ENCODE measurements at places on chromosomes 4 and X.

DNA sequence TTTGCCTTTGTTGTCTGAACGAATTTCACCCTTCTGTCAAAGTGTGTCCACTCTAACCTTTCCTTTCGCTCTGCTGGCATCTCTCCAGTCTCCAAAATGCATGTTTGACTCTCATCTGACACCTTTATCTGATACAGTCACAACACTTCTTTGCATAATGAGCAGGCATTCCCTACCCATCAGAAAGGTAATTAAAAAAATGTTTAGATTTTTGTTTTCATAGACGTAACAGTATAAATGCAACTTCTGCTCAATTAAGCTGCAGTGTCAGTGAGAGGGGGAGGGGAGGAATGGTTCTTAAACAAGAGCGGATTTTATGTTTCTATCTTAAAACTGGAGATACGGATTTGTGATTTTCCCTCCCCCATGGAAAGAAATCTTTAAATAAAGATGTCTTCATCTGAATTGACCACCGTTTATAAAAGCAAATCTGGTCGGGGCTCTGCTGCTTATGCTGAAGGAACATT lies 70.2 kb downstream of the CXXC4 start:
- DNase-seq, result no peak

DNA sequence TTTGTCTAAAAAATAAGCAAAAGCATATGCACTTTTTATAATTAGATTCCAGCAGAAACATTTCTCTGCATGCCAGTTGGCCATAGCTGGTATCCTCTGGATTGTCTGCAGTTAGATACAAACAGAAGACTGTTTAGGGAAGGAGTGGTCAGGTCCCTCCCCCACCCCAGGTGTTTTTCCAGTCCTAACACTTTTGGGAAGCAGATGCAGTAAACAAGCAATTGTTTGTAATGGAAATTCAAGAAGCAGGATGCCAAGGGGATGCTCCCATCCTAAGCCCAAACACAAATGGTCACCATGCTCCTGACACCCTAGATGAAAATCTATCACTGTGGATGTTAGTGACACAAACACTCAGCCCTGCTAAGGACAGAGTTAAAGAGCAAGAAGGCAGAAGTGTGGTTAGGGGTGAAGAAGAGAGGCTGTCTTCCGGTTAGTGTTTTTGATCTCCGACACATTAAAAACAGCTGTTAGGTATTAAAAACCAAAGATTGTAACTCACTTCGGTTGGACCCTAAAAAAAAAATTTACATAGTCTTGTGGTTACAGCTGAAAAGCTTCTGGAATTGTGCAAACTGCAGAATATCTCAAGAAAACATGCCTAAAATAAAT lies 7.9 kb downstream of the LEF1 start:
- DNase-seq, result no peak

DNA sequence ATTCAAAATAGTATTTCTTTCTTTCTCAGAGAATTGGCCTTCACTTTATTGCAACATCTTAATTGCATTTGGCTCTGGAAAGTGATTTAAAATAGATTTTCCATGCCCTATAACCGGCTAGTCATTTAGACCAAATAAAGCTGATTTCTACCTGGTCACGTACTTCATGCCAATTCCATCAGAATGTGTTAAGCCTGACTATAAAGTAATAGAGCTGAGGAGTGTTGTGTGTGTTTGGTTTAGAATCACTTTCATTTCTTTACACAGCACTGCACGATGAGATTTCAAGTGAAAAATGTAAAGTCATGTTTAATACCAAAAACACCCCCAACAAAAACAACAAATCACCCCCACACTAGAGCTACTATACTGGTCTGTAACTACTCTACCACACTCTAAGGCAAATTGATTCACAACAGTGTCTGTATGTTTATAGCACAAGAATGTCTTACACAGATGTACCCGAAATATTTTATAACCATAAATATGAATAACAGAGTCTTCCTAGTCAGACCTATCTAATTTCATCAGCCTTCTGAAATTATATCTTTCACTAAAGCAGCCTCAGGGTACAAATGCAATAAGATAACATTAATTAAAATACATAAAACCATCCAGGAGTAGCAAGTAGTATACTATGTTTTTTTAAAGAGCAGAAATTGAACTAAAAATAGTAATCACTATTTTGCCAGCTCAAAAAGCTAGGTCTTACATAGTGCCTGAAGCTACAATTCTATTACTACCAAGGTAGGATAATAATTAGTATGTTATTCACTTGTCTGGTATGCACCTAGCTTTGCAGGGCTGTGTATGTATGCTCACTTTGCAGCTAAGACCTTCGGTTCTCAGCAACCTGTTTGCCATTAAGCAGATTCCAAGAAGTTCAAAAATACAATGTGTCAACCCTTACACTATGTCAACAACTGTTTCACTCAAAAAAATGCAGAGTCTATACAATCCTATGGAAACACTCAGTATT lies 28.4 kb downstream of the APBB2 start:
- DNase-seq, result no peak

DNA sequence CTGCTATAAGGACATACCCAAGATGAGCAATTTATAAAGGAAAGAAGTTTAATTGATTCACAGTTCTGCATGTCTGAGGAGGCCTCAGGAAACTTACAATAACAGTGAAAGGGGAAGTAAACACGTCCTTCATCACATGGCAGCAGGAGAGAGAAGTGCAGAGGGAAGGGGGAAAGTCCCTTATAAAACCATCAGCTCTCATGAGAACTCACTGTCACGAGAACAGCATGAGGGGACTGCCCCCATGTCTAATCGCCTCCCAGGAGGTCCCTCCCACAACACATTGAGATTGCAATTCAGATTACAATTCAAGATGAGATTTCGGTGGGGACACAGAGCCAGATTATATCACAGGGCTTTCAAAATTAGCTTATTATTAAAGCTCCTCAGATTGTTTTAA lies 209.5 kb upstream of the PPP3CA start:
- no peak for DNase-seq

DNA sequence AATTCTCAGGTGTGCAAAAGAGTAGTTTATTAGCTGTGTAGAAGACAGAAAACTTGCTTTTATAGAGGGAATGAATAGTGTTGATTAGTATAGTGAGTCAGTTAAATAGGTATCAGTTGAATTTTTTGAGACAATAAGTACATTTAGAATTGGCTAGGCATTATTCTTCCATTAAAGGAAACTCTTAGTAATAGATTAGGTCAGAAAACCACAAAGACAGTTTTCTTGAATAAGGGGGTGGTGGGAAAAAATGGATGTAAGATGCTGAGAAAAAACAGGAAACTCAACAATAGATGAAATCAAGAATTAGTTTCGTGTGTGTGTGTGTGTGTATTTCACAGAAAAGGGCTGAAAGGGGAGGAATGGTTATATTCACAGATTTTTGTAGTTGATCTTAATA lies 16.8 kb downstream of the CD38 start:
- no peak for DNase-seq

DNA sequence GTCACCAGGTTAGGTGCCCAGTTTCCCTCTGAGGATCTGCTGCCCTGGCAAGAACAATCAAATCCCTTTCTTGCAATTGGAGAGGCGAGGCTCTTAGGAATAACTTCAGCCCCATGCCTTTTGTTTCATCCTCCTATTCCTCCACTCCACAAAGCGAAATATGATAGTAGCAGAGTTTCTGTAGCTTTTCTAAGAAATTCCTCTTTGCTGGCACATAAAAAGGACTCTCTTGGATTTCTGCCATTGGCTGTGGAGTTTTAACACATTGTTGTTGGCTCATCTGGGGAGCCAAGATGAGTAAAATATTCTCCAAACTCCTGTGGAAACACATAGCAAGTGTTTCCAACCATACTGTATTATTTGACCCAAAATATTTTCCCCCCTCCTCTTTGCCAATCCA lies 11.0 kb upstream of the ADGRG2 start:
- DNase-seq, result no peak

DNA sequence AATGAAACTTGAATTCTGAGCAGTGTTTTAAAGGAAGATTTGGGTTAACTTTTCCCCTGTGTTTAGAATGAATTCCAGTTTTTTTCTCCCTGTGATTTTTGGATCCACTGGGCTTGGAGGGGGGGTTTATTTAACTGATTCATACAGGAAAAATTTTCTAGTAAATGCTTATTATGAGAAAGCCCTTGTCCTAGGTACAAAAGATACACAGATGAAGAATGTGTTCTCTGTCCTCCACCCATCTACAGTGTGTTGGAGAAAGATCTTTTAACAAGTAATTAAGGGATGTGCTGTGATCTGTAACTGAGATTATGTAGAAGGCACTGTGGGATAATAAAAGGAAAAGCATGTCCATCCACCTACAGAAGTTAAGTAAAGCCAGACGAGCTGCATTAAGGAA lies 103.9 kb downstream of the STIM2 start:
- DNase-seq, result no peak
